ENCODE measurements at places on chromosomes 2 and 18.
A peak's percentile ranks its signal among the peaks of the same experiment; 100 is the strongest.

GRCh38 chr2:224219781-224220180 lies 180.7 kb upstream of the SERPINE2 start:
- no peak for DNase-seq

GRCh38 chr2:241640165-241640795 lies 2.8 kb downstream of the ATG4B start:
- DNase-seq, result no peak

- no peak for DNase-seq
Measured at GRCh38 chr2:75549401-75550253, 11.1 kb downstream of the EVA1A start.

- no peak for DNase-seq
Measured at GRCh38 chr18:33440060-33441043, at the start of gene CCDC178. CCDC178 (minus strand) TSS chr18:33440721; CDS start chr18:33412088, 28,633 bp downstream.

GRCh38 chr2:62114564-62114963 lies 81.4 kb upstream of the B3GNT2 start:
- peak; percentile 16 for DNase-seq

- DNase-seq, result peak; percentile 84
Measured at GRCh38 chr18:5295231-5295920, at the start of gene ZBTB14. ZBTB14 (minus strand) TSS chr18:5295726; CDS start chr18:5293246, 2,480 bp downstream.

DNA sequence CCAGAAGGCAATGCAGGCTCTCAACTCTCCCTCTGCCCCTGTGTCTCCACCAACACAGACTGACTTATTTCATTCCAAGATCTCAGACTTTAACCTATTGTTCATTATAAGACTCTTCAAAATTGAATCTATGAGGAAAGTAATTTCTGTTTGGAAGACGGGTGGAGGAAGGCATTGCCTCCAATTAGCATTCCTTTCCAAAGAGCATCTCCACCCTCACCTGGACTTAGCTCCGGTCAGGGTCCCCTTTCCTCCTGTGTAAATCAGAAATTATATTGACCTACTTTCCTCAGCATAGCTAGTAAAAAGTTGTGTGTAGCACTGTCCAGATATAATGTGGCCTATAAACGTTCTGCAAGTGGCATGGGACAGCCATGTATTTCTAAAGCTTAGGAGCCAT lies 230.4 kb upstream of the ACVR2A start:
- DNase-seq, result no peak

DNA sequence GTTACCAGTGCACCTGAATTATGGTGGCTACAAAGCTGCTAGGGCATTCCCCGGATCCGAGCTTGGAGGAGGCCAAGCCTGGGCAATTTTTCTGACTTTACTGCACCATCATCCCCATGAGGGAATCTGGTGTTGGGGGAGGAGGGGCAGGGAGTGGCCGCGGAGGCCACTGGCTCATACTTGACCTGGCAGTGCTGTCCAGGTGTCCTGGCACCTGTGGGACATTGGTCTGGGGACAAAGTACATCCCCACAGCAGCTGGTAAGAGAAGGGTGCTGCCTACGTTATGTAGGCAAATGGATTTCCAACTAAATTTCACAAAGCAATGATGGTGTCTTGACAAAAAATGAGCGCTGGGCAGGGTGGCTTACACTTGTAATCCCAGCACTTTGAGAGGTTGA lies 48.3 kb downstream of the KLHL29 start:
- DNase-seq, result no peak

DNA sequence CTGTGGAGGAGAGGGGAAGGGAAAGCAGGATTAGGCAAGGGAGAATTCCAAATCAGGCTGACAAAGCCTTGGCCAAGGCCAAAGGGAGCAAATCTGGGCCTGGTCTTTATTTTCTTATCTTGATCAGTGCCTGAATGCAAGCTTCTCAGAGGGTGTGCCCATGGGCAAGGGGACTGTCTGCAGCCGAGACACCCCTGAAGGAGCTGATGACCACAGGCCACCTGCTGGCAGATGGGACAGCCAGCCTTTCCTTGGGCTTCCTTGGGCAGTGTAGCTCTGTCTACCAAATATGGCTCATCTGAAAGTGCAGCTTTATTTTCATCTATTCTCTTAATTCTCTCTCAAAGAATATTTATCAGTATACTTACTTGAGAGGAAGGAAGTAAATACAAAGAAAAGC lies 117.0 kb downstream of the PKP4 start:
- no peak for DNase-seq

- DNase-seq, result peak; percentile 28
Measured at GRCh38 chr2:27509326-27509725, 12.7 kb downstream of the GCKR start.

GRCh38 chr18:78768221-78768620 lies 211.4 kb upstream of the SALL3 start:
- DNase-seq, result no peak

DNA sequence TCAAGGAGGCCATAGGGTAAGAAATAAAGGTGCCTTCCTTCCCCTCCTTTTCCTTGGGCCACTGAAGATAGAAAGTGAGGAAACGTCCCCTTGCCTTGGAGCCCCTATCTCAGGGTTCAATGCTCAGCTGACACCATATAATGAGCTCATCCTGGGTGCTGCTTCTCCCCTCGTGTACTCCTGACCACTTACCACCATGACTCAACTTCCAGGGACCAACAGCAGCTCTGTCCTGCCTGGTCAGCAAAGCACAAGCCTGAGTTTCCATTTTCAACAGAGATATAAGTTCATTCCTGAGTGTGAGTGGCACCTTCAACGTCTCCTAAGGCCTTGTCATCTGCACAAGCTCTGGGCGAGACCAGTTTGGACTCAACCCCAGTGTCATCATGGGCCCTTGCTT lies 151.2 kb downstream of the CAPN13 start:
- DNase-seq, result peak; percentile 12

DNA sequence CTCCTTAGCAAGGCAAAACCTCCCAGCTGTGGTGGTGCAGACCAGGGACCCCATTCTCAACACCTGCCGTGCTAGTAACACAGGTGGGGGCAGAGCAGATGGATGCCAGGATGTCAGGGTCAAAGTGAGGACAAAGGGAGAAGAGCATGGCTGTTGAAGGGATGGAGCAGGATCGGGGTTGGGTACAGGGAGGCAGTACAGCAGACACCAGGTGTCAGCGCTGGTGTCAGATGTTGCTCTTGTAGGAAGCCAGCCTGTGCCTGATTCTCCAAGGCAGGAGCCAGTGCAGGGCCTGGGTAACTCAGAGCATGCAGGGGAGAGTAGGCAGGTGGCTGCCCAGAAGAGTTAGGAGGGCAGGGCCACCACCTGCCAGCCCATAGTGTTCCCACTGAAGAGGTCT lies 222.1 kb upstream of the SPRED2 start:
- no peak for DNase-seq

DNA sequence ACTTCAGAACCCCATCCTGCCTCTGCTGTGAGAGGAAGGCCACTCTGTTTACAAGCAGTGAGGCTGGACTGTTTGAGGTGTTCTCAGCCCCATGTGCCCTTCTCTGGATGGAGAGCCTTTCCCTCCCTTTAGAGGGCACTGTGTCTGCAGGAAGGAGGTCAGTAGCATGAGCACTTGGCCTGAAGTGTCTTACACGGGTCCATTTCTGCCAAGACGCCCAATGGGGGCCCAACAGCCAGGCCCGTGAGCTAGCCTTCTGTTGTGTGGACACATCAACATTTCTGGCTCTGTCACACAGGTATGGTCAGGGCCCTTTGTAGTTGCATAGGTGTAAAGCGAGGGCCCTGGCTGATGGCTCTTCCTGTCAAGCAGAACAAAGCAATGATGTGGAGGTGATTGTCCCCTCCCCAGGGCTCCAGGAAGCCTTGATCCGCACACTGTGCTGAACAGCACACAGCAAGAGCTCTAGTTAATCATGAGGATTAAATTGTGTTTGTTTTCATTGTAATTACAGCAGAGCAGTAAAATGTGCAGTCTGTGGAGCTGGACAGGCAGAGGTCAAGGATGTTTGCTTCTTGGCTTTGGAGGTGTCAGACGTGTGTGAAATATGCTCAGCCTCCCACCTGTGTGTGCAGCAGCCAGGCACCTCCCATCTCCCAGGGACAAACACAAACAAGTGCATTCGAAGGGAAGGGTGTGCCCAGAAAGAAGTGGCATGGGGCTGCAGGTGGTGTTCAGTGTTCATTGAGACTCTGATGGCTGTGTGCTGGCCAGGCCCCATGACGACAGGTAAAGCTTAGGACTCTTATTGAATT lies 132.1 kb downstream of the SH3RF3 start:
- no peak for DNase-seq

- DNase-seq, result peak; percentile 21
Measured at GRCh38 chr2:224520064-224520463, 65.1 kb downstream of the CUL3 start.
